ENCODE measurements at places on chromosomes 6 and 20. TPM values are rescaled to one million over a fixed set of nuclear protein-coding genes. Genes with fewer than 3 reads are reported as not detected.

Gene BICRAL
- 2.5 TPM for total RNA-seq

Gene FUT9
- not detected for total RNA-seq

Gene BFSP1
- total RNA-seq = 4.5 TPM

Gene TOX2
- total RNA-seq = 10.4 TPM

Gene ABRACL
- total RNA-seq = 42.0 TPM

Gene TTK
- 19.0 TPM for total RNA-seq

Gene TEAD3
- 8.0 TPM for total RNA-seq

Gene NEURL2
- 0.97 TPM for total RNA-seq

Gene RSPO4
- total RNA-seq = not detected

Gene LAMA4
- total RNA-seq = 1.9 TPM

Gene GJA10
- not detected for total RNA-seq

Gene CLPSL1
- total RNA-seq = not detected

Gene VGLL2
- not detected for total RNA-seq

Gene MAP1LC3A
- 25.2 TPM for total RNA-seq

Gene WFDC12
- total RNA-seq = not detected

Gene NPEPL1
- 33.1 TPM for total RNA-seq

Gene HTR1B
- total RNA-seq = 0.32 TPM

Gene TUBB2A
- total RNA-seq = 85.5 TPM

Gene MRAP2
- total RNA-seq = 1.9 TPM

Gene PRR18
- total RNA-seq = 0.29 TPM

Gene C20orf204
- total RNA-seq = 0.29 TPM

Gene TCF21
- 0.04 TPM for total RNA-seq

Gene DACT2
- 0.06 TPM for total RNA-seq

Gene ARMH2
- not detected for total RNA-seq

Gene GPSM3
- total RNA-seq = 0.36 TPM

Gene CAPN11
- not detected for total RNA-seq

Gene TAF4
- 17.0 TPM for total RNA-seq

Gene RIPOR2
- total RNA-seq = 0.69 TPM

Gene CLVS2
- total RNA-seq = 0.15 TPM
